ENCODE measurements at places on chromosomes 4 and X.

DNA sequence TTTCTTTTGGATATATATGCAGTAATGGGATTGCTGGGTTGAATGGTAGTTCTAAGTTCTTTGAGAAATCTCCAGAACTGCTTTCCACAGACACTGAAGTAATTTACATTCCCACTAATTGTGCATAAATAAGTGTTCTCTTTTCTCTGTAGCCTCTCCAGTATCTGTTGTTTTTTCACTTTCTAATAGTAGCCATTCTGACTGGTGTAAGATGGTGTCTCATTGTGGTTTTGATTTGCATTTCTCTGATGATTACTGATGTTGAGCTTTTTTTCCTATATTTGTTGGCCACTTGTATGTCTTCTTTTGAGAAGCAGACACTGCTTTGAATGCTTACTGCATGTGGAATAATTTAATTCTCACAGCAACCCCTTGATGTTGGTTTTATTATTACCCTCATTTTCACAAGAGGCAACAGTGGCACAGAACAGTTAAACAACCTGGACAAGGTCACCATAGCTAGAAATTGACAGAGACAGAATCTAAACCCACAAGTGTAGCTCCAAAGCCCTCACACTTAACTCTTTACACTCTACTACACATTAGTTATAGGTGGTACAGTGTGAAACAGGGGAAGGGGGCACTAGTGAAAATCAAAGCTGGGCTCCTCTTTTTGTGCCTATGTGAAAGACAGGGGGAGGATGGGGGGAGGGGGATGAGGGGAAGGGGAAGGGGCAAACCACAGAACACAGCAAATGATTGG, 96.1 kb downstream of the REELD1 start:
- no peak for DNase-seq

DNA sequence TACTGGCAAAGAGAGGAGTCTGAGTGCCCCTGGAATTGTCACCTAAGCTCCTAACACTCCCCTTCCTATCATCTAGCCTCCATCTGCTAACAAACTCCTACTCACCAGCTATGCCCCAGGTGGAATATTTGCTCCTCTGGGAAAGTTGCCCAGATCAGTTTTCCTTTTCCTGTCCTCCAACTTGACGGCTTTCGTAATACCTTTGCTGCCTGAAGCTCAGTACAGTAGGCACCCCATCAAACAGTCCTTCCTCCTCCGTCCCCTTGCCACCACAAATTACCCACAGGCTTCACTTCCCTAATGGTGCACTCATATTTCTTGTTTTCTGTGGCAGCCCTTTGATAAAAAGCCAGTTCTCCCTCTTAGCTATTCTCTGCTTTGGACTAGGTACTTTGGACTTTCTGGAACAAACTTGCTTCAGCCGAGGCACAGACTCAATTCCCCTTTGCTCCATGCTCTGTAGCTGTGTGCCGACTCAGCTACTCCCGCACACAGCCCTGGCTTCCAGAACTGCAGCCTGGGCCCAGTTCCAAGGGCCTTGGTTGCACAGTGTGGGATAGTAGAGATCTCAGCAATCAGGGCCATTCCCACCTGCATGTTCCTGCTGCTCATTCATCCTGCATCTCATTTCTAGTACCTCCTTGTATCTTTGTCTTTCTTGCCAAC, 605.1 kb downstream of the BCOR start:
- DNase-seq = peak; percentile 82

GRCh38 chrX:114841051-114841450, 176.4 kb downstream of the IL13RA2 start:
- DNase-seq = no peak

DNA sequence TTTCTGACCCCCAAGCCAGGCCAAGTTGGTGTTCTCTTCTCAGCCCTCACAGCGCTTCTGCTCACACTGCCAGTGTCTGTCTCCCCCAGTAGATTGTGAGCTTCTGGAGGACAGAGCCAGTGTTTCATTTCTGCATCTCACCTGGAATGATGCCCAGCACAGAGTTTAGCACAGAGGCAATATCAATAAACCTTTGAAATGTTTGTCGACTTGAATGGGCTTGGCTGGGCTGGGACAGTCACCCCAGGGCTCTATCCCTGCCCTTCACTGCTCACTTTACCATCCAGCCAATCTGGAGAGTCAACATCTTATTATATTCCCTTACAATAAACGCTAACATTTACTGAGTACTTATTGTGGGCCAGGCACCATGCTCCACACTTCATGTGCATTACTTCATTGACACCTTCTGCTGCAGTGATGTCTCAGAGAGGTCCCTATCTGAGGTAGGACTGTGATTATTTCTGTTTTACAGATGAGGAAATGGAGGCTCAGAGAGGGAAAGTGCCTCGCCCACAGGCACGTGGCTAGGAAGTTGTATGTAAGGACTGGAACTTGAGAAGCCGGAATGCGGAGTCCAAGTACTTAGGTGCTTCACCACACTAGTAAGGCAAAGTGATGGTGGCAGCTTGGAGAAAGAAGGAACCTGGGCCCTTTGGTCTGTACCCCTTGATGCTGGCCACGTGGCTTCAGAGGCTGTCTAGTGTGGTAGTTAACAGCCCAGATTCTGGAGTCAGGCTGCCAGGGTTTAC, 19.5 kb downstream of the EFNB1 start:
- DNase-seq = no peak

GRCh38 chrX:2829469-2830246, 928 bp downstream of the GYG2 start:
- no peak for DNase-seq

DNA sequence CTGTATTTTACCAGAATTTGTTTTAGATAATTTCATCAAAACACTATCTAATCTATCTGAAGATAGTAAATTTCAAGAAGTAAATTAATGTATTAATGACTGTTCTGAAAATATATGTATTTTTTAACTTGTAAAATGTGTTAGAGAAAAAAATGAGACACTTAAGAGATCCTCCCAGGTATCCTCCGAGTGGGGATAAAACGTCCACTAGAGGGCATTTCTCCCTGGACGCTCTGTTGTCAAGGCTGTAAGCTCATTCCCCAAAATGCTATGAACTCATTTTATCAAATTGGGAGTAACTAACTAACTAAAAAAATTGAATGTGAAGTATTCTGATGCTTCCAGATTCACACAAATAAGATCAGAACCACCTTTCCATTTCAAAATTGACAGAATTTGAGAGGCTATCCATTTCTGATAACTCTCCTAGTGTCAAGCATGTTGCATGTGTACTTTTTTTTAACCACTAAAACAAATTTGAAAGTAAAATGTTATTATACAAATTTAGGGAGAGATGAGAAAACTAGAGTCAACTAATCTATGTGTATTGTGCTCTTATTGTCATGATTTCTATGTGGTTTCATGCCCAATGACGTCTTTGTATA, 337.3 kb upstream of the HS3ST1 start:
- DNase-seq = peak; percentile 38

DNA sequence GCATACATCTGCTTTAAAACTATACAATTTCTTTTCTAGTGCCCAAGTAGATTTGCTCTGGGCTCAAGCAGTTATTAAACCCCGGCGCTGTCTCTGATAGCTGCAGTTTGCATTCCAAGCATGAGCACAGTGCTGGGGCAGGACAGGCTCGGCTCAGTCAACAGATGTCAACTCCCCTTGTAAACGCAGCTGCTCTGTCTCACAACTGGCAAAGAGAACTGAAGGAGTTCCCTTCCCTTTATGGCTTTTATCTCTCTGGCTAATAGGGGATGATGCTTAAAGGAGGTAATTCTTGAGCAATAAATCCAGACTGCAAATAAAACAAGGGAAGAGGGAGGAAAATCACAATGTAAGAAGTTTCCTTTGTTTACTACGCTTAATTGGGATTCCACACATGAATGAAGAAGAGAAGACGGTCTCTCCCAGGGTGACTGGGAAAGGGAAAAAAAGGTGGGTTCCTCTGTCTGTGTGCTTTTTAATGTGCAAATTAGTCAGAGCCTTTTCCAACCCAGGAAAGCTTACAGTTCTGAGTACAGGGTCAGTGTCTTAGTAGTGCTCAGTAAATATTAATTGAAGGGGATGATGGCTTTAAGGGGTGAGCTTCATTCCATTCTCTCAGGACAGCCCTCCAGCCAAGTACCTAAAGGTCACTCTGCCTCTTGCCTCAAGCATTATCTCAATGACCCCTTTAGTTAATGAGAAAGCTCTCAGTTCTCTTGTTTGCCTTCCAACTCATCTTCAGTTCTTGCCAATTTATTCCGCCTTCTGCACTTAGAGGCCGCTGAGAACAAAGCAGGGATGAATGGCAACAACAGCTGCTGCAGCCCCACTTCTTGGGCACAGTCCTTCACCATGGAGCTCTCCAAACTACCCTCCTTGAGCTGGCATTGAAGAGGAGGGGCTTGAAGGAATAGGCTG, 155.7 kb upstream of the JADE1 start:
- DNase-seq = no peak

DNA sequence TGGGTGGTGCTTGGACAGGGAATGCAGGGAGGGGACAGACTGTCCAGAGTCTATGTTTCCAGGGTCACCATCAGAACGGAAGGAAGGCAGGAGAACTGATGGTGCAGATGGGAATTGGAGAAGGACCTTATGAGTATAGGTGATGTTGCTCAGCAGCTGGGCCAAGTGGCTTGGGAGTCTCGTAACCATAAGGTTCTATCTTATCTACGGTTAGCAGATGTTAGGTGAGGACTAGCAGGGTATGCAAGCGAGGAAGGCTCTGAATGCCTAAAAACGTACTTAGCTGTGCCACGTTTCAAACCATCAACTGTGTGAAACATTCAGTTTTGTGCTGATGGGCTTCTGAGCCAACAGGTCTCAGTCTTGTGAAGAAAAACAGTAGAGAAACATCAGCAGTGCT, 22.4 kb downstream of the MAGEA9 start:
- DNase-seq = no peak

GRCh38 chrX:150936556-150936955, 38.1 kb upstream of the CD99L2 start:
- no peak for DNase-seq

DNA sequence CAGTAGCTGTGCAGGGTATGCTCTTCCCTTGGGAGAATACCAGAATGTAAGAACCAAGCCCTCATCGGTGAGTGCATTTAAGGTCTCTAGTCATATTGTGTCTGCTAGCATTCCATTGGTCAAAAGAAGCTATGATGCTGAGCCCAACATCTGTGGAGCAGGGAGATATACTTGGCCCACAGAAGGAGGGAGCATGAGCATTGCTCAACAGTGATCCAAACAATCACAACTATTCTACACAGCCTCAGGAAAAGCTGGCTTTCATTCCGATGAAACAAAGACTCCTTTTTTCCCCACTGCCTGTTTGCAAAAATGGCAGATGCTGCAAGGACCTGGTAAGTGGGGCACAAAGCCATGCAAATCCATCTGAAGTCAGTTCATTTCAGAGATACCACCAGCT, 80.6 kb upstream of the DHX15 start:
- DNase-seq = no peak

DNA sequence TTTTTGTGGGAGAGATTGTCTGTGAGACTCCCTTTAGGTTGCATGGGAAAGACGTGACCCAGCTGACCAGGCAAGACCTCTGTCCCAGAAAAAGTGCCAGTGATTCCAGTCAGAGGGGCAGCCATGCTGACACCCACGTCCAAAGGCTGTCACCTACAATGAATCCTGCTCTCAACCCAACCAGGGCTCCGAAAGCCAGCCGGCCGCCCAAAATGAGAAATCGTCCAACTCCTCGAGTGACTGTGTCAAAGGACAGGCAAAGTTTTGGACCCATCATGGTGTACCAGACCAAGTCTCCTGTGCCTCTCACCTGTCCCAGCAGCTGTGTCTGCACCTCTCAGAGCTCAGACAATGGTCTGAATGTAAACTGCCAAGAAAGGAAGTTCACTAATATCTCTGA, 5.5 kb downstream of the SLITRK2 start:
- DNase-seq = no peak

GRCh38 chr4:117302226-117302625, 216.8 kb upstream of the TRAM1L1 start:
- no peak for DNase-seq

GRCh38 chr4:995311-996026, 2.3 kb upstream of the SLC26A1 start:
- no peak for DNase-seq

GRCh38 chrX:72146527-72146926, 14.8 kb upstream of the RTL5 start:
- no peak for DNase-seq

GRCh38 chr4:94642561-94642866, 115.2 kb upstream of the BMPR1B start:
- DNase-seq = no peak

- no peak for DNase-seq
Observed at GRCh38 chr4:104022226-104022625, 302.4 kb upstream of the TACR3 start.

DNA sequence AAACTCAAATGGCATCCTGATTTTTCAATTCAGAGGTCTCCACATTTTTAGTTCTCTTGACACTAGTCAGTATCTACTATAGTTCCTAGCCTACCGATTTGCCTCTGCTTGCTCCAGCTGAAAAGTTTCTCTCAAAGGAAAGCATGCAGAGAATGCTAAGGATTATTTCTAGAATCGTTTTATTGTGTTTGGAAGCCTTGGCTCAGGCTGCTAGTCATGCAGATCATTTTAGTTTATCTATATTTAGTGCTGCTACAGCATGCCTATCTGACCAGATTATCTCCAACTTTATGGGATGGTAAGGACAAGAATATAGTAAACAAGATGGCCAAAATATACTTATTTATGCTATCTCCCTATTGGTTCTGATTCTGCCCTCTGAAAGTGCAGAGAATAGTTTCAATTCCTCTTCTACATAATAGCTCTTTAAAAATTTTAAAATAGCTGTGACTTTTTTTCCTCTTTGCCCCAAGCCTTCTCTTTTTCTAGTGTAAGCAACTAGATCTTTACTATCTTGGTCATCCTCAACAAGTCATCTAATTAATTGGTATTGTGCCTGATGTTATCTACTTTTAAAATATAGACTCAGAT, 15.7 kb upstream of the DRP2 start:
- DNase-seq = no peak

- peak; percentile 69 for DNase-seq
Observed at GRCh38 chrX:47900833-47901232, 64.1 kb downstream of the ZNF81 start.

GRCh38 chrX:49106296-49106695, 17.2 kb downstream of the GPKOW start:
- DNase-seq = no peak

- DNase-seq = no peak
Observed at GRCh38 chrX:40832723-40833122, 97.4 kb upstream of the MED14 start.

All from KBM-7 (cell line).